ENCODE measurements at places on chromosomes 13 and 19.

DNA sequence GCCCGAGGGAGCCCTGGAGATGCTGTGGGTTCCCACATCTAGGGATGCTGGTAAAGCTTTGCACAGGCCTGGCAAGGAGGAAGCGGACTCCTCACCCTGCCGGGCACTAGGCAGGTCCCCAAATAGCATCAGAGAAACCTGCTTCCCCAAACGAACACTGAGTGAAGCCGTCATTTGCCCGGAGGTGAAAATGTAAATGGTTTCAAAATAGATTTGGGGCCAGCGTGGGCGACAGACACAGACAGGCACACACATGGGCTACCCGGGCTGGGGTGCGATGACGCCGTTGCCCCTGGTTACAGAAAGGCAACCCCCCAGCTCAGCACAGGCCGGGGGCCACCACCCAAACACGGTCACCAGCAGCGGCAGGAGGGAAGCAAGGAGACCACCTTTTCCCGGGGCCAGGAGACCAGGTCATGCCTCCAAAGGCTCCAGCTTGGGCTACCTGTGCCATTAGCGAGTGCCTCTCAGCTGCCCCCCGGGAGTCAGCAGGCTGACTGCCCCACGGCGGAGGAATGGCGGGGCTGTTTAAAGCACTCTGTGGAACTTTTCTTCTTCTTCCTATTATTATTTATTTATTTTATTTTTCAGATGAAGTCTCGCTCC, 47.5 kb upstream of the NDUFS7 start:
- DNase-seq, result no peak

GRCh38 chr19:35745328-35746086, at the start of the genes PSENEN and U2AF1L4:
Gene PSENEN, plus strand, starts transcription at chr19:35745651. Its CDS starts 280 bp downstream, at chr19:35745931.
Gene U2AF1L4, minus strand, starts transcription at chr19:35745418. Its CDS starts 27 bp downstream, at chr19:35745391.
- peak; percentile 99 for DNase-seq

GRCh38 chr13:24865163-24865953, 101.4 kb downstream of the RNF17 start:
- DNase-seq, result no peak

DNA sequence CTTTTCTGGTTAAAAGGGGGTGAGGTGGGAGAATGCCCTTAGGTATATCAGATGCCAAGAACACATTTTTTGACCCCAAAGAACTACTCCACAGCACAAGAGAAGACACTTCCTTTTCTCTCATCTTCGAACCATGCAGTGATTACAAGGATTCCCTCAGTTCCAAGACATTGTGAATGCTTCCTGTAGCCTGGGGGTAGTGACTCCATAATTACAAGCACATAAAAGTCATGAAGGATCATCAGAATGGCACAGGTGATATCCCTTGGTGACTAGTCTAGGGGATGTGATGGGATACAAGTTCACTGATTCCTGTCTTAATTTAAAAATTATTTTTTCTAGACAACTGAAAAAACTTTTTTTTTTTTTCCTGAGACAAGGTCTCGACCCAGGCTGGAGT, 78.0 kb downstream of the ZC3H13 start:
- no peak for DNase-seq

- no peak for DNase-seq
Measured at GRCh38 chr13:94088742-94089141, 390.7 kb downstream of the DCT start.

DNA sequence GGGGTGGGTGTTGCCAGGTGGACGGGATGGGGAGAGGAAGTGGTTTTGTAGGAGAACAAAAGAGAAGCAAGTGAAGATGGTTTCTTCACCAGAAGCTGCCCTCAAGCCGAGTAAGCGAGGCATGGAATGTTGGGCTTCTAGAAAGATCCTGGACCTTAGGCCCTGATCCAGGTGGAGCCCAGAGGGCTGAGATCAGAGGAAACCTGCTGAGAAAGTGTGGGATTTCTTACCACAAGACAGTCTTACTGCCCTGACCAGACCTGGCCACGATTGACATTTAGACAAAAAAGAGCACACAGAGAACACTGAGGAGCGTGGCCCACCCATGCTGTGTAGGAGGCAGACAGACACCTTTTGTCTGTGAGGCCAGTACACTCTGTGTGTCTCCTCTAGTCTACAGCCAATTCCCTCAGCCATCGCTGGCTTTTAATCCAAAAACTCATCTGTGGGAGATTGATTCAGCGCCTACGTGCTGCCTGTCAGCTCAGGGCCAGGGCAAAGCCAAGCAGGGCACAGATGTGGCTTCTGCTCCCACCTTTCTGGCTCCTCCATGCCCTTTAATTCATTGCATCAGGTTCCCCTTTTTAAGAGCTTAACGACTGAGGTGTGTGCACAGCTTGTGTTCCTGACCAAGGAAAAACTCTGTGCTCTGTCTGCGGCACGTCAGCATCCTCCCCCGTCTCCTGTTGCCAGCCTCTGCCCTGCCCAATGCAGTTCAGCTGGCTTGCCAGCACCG, 123.3 kb downstream of the AKAP11 start:
- DNase-seq, result no peak

GRCh38 chr19:48968179-48968661, 3.1 kb downstream of the FTL start:
- DNase-seq, result no peak

- DNase-seq, result no peak
Measured at GRCh38 chr19:9872618-9873242, 37.6 kb downstream of the PIN1 start.

DNA sequence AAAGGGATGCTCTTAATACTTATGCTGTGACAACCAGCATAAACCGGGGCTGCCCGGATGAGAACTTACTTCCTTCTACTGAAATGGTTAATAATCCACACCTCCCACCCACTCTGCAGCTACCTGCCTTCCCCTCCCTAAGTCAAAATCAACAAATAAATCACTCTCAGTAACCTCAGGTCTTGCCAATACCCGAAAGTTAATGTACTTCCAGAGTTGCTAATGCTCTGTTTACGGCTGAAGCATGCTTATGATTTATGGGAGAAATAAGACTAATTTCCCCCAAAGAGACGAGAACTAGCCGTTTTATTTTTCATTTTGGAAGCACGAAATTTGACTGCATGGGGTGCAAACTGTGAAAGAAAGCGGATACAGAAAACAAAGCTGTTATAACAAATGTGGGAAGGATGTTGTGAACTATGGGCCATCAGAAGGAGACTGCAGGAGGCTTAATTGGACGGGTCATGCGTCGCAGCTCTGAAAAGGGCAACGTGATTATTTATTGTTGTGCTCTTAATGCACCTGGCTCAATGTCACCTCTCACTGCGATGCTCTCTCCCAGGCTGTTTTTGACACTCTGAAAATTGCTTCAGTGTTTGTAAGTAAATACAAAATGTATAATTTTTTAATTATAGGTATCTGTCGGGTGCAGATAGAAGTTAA, 114.0 kb upstream of the SLC7A1 start:
- no peak for DNase-seq

DNA sequence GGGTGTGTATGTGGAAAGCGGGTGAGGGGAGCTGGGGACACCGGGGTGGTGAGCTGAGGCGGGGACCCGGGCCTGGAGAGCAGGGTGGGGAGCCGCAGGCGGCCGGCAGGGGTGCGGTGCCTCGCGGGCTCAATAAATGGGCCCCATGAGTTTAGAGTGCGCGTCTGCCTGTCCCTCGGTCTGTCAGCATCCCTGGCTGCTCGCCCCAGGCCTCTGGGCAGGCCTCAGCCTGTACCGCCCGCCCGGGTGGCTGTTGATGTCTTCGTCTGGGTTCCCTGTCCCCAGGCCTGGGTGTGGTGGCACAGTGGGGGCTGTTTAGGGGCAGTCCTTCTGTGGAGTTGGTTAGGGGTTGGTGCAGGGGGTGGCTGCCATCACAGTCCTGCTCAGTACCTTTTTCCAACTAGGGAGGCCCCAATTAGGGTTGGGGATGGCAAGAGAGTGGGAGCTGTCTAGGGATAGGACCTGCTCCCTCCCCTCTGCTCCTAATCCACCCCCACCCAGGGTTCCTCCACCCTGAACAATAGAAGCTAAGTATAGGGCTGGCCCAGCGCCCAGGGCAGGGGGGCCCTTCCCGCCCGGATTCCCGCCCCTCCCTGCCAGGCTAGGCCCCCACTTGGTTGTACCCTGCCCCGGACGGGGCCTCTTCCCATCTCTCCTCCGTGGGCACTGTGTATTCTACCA, 12.2 kb downstream of the CIC start:
- DNase-seq, result no peak

GRCh38 chr19:489418-490196, 6.7 kb upstream of the MADCAM1 start:
- DNase-seq, result no peak

- DNase-seq, result no peak
Measured at GRCh38 chr13:94173312-94173854, 306.1 kb downstream of the DCT start.

DNA sequence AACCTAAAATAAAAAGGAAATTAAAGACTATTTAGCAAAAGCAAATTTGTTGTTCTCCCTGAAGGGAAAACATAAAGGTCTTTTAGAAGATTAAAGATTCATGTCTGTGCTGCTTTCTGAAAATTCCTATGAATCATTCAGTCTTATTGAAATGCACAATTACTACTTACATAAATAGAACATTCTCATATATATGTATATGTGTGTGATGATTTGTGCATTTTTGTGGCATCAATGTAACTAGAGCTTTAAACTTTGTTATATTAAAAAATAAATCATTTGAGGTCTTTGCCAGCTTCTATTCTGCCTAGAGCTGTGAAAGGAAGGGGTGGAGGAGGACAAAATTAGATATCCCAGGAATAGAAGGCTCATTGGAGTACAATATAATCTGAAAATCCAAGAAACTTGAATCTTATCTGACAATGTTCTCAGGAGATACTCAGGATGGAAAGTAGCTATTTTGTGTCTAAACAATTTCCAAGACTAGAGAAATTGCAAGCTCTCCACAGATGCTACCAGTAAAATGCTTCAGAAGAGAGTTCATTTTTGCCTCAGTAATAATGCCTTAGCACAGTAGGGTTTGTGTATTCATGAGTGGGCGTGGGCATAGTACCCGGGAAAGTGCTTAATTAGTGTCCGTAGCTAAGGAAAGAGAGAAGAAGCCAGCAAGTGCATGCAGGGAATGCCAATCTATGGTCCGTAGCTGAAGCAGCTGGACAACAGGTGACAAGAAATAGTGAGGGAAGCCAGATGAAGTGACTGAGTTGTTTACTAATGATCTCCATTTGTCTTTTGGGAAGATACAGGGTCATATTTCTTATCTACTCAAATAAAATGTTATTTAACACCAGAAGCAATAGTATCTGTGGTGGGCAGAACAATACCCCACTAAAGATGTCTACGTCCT, 395.5 kb upstream of the NBEA start:
- DNase-seq, result no peak

- no peak for DNase-seq
Measured at GRCh38 chr19:55015126-55015525, 22.9 kb downstream of the GP6 start.
